Smooth muscle cell of the brain vasculature (primary cell): ENCODE measurements at places on chromosomes 7 and 10.
A peak's percentile ranks its signal among the peaks of the same experiment; 100 is the strongest.

DNA sequence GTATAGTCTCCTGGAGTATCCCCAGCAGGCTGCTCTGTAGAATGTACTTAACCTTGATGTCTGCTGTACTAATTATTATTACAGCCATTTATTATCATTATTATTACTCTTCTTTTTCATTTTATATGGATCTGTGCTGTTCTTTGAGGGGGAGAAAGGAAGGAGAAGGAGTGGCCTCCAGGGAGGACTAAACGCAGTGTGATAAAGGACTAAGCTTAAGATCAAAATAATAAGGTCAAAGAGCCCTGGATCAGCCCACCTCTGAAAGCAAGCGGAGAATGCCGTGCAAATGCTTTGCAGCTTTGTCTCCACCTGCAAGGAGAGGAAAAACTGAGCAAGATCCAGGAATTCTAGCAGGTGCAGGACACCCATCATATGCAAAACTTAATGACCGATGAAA is 65.3 kb downstream of the RELN start:
- DNase-seq = no peak

DNA sequence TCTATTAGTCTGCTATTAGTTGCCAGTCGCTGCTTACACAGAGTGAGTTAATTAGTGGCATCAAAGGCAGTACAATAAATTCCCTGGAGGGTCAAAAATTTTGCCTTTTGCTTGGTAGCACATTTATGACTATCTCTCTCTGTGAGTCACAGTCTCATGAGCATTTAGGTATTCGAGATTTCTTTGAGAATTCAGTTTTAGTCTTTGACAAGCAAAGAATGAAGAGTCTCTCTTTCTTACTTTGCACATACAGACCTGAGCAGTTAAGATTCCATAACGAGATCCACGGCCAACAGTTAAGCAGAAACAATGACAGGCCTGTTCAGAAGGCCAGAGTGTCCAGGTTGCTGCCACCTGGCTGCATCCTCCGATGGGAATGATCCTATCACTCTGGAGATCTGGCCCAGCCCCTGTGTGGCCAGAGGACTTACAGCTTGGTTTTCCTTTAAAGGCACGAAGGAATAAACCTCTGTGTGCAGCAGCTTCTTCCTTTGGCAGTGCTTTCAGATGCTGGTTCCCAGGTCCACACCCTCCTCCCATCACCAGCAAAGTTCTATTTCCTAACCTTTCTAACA is 80.6 kb downstream of the GLI3 start:
- DNase-seq = no peak

- peak; percentile 54 for DNase-seq
These were observed 3.8 kb upstream of the DDX50 start for GRCh38 chr10:68897336-68897741.

- DNase-seq = no peak
These were observed 52.6 kb downstream of the CAV1 start for GRCh38 chr7:116577320-116577871.

- DNase-seq = no peak
These were observed 595.0 kb downstream of the GRM8 start for GRCh38 chr7:126657599-126658358.

DNA sequence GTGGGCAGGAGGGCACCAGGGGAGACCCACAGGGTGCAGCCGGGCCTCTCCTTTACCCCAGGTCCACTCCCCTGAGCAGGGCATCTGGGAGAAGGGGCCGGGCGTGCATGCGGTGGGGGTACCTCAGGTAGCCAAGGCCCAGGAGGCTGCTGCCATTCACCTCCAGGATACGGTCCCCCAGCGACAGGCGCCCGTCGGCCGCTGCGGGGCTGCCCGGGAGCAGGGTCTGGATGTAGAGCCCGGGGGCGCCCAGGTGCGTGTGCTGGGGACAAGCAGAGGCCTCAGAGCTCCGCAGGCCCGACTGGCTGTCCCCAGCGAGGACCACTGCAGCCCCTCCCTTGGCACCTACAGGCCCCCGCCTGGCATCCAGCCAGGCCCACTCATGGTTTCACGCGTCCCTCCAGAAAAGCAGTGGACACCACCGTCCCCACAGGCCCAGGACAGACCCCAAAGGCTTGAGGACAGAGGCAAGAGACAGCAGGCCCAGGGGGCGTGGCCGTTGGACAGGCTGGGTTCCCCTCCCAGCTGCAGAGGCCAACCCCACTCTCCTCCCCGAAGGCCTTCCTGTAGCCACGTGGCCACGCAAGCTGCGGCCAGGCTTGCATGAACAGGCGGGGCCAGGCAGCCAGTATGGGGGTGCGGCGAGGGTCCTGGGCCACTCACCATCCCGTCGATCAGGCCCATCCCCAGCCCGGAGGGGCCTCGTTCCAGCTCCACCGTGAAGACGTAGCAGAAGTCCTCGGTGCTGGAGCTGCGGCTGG is 24.3 kb downstream of the AP5Z1 start:
- no peak for DNase-seq

DNA sequence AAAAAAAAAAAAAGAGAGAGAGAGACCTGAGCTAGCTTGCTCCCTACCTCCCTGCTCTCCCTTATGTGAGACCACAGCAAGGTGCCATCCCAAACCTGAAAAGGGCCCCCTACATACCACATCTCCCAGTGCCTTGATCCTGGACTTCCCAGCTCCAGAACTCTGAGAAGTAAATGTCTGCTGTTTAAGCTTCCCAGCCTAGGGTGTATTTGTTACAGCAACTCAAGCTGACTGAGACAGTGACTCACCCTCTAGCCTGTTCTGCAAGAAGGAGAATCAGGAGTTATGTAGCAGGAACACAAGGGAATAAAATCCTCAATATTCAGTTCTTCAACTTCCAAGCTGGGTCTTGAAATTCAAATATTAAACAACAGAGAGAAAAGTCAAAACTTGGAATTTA is 52.1 kb upstream of the TMEM72 start:
- DNase-seq = no peak

GRCh38 chr7:47721670-47722069 is 139.8 kb upstream of the TNS3 start:
- DNase-seq = no peak

GRCh38 chr10:69866688-69867461 is 65.2 kb downstream of the COL13A1 start:
- DNase-seq = peak; percentile 73

DNA sequence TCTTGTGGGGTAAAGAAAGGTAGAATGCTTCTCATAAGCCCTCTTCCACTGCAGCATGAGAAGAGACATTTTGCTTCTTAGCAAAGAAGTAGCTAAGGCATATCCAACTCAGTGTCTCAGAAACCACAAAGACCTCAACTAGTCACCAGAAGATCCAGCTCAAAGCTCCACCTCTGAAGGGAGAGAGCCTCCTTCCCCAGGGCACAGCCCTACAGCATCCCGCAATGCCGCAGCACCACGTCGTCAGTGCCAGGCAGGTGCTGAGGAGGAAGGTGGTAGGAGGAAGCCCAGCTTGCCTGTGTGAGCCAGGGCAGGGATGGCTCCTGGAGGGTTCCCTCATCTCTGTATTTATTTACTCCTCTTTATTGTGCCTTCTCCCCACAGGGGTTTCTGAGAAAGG is 385.6 kb upstream of the NPVF start:
- DNase-seq = no peak

- DNase-seq = no peak
These were observed 1.7 kb upstream of the STK32C start for GRCh38 chr10:132309471-132309865.

DNA sequence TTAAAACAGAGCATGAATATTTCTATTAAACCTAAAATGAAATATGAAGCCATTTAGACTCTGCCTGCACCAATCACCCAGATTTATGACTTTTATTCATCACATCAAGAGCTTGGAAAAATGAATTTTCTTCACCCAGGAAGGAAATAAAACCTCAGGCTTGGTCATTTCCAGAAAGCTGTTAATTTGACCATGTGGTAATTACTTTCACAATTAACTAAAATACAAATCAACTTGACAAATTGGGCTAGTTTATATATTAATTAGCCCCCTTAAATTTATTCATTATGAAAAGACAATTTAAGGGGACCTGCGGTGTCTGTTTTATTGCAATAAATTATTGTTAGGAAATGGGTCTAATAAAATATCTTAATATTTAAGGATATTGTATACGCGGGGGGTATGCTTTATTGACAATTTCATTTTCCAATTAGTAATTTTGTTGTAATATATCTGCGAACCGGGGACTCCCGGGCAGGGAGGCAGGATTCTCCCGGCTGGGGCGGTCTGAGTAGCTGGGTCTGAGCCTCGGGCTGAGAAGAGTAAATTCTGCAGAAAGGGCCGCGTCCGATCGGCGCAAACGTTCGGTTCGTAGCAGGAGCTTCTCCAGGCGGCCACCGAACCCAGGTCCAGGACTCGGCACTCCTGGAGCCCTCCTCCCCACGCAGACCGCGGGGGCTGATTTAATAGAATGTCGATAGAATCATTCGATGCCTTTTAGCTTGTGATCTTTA is 9.4 kb upstream of the MNX1 start:
- DNase-seq = no peak

DNA sequence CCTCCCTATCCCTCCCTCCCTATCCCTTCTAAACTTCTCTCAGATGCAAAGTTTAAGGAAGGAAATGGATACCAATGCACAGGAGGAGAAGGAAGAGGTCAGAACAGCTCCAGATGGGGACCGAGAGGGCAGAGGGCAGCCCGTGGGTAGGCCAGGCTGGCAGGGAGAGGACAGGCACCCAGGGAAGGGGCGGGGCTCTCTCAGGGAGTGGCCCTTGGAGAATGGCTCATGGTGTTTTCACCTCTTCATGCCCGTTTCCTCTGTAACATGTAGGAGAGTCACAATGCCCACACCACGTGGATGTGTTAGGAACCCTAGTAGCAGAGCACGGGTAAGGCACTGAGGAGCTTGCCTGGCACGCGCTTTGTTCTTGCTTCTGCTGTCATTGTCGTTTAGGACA is 264.5 kb downstream of the CELF2 start:
- no peak for DNase-seq

DNA sequence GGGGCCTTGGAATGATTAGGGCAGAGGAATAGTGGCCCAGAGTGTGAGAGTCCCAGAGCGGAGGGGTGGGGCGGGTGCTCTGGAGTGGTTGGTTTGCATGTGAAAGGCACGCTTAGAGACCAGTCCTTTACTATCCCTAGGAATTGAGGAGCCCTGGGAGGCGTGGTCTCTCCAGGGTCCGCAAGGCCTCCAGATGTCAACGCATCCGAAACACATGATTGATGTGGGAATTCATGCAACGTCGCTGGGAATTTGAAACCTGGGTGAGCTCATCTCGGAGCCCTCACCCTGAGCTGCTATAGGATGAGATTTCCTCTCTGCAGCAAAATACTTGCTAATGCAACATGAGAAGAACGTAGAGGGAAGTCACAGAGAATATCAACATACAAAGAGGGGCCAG is 51.2 kb downstream of the NPTX2 start:
- no peak for DNase-seq

DNA sequence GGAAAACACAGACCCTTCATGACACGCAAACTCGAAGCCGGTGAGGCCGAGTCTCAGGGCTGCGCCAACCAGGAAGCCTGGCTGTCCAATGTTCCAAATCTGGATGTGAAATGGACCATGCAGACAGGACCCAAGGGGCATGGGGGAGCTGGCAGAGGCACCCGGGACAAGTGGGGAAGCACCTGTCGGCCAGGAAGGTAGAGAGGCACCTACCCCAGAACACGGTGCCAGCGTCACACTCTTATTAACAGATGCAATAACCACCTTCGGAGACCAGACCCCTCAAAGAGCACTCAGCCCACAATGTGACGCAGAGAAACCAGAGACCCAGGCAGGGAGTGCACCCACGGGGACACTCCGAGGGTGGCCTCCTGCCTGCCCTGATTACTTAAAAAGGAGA is 88.3 kb upstream of the PDGFA start:
- DNase-seq = no peak

DNA sequence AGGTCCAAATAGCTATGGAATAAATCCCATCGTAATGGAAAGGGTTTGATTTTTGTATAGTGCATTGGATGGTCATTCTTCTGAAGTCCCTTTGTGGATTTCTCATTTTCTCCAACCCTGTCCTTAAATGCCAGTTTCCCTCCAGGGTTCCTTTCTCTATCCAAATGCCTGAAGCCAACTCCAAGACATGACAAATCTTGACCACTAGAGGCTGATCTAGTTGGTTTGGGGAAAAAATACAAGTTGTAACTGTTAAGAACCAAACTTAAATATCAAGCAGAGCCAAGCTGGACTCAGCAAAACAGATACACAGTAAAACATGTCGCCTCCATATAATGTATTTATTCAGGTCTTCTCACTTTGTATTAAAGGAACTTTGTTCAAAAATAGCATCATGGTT is 28.7 kb downstream of the FRMD4A start:
- no peak for DNase-seq

GRCh38 chr10:125023862-125024496 is 82.1 kb downstream of the ZRANB1 start:
- DNase-seq = no peak

DNA sequence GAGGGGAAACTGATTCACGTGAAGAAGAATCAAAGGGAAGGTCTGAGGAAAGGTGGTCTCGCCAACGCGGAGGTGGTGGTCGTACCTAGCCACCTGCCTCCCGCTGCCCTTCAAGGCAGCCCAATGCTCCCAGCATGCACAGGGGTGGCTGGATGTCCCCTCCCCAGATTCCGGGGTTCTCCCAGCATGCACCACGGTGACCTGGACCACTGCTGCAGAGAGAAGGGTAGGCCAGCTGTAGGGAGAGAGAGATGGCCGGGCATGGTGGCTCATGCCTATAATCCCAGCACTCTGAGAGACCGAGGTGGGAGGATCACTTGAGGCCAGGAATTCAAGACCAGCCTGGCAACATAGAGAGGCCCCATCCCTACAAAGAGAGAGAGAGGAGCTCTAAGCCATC is 32.4 kb upstream of the PPP2R2D start:
- no peak for DNase-seq

- DNase-seq = no peak
These were observed 823.5 kb upstream of the POM121L12 start for GRCh38 chr7:52211930-52212329.

- peak; percentile 55 for DNase-seq
These were observed 72.0 kb upstream of the TES start for GRCh38 chr7:116138202-116138801.

- no peak for DNase-seq
These were observed 103.6 kb downstream of the MKLN1 start for GRCh38 chr7:131431289-131431688.

DNA sequence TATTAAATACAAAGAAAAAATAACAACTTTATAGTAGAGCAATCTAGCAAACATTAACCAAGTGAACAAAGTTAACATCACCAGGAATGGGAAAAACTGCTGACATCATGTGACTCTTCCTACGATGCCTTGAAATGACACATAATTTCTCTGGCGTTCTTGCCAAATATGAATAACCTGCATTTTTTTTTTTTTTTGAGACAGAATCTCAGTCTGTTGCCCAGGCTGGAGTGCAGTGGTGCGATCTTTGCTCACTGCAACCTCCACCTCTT is 126.5 kb upstream of the VKORC1L1 start:
- DNase-seq = no peak
